ENCODE measurements at places on chromosomes 16 and 17.

- no peak for DNase-seq
Measured at GRCh38 chr17:9898812-9899211, 6.3 kb downstream of the RCVRN start.

DNA sequence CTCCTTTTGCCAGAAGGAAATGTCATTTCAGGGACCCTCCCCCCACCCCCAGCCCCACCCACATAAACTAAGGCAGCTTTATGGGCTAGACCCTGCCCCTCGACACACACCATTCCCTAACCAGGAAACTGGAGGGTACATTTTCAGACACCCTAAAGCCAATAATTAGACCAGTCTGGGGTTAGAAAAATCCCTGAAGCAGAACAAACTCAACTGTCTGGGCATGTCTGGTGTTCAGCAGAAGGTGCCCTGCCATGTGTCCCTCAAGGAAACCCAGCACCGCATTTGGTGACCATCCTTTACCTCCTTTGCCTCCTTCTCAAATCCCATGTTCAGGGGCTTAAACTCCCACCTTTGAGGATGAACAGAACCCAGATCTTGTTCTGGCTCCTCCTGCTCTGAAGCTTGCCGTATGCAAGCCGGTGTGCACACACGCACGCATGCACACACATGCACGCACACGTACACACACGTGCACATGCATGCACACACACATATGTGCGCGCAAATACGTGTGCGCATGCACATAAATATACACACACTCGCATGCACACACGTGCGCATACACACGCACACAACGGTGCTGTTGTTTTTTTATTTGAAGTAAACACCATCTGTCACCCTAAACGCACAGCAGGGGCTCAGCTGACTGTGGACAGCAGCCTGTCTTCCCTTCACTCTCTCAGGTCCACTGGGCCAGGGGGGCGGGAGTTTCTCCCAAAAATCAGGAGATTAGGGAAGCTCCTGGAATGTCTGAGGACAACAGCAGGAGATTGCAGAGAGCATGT lies 156.8 kb upstream of the TNRC6C start:
- DNase-seq, result no peak

- no peak for DNase-seq
Measured at GRCh38 chr17:3511852-3512504, 36.2 kb downstream of the ASPA start.

DNA sequence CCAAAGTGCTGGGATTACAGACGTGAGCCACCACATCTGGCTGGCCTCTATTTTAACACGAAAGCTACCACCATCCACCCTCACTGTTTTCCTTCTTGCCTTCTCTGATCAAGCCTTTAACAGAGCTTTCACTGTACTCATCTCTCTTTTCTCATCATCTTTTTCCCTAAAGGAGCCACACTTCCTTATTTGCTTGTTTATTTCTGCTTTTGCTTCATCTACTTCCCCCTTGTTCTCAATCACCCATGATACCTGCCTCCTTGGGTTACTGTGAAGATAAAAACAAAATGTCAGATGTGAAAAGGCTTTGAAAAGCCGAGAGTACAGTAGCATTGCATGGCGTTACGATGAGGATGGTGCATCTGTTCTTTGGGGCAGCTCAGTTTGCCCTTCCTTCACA lies 79.9 kb downstream of the ZNF18 start:
- DNase-seq, result no peak

DNA sequence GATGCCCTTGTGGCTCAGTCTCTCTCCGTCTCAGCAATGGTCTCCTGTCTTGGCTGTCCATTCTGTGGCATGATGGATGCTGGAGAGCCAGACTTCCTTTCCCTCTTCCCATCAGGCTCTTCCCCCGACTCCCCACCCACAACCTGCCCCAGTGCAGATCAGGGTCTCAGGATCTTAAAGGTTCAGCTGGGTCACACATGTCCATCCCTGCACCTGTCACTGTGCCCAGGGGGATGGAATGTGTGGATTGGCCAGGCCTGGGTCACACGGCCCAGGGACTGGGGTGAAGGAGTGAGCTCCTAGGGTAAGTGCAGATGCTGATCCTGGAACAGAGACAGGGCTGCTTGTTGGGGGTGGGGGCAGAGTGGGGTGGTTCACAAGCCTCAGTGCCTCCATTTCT lies 23.0 kb downstream of the ADGRG5 start:
- no peak for DNase-seq

DNA sequence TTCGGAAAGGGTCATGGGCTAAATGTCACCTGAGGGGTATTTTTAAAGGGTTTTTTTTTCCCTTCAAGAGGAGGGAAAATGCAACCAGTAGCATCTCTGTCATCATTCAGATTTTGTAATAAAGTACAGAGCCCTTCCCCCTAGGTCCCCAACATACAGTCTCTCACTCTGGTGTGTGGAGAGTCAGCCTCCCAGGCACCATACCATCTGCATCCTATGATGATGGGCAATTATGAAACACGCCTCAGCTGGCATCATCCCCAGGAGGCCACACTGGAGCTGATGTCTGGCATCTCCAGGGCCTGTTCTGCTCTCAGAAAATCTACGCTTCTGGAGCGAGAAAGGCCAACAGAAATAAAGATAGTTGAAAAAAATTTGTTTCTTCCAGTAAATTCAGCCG lies 32.0 kb downstream of the TBX4 start:
- DNase-seq, result no peak

GRCh38 chr17:81161536-81161935 lies 3.8 kb upstream of the PVALEF start:
- no peak for DNase-seq

- DNase-seq, result no peak
Measured at GRCh38 chr16:56298948-56299596, 107.8 kb downstream of the GNAO1 start.

GRCh38 chr17:41456204-41456603 lies 11.0 kb downstream of the KRT32 start:
- peak; percentile 79 for DNase-seq

- DNase-seq, result no peak
Measured at GRCh38 chr16:81997738-81998137, 13.5 kb downstream of the SDR42E1 start.

- no peak for DNase-seq
Measured at GRCh38 chr16:22117609-22118008, 25.3 kb downstream of the VWA3A start.

DNA sequence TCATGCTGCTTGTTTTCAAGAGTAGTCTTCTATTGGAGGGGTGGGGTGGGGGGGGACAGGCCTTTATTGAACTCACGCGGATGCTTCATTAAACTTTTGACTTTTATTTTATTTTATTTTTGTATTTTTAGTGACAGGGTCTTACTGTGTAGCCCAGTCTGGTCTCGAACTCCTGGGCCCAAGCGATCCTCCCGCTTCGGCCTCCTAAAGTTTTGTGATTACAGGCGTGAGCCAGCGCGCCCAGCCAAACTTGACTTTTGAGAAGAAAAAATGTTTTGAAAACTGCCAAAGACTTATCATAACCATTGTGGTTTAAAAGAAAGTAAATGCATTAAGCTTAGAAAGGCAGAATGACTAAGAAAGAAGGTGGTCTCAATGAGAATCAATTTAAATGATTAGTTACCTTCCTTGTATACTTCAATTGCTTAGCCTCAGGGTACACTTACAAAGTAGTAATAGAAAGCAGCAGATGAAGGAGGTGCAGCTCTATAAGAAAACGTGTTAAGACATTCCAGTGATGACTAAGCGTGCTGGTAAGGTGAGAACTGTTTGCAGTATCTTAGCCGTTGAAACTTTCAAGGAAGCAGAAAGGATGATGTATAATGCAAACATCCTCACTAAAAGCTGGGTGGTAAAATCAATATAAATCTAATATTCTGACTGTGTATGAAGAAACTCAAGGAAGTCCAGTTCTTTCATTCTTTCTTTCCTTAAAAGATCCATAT lies 1.2 kb downstream of the AP2B1 start:
- peak; percentile 56 for DNase-seq

- peak; percentile 41 for DNase-seq
Measured at GRCh38 chr17:79956853-79957252, 78.8 kb downstream of the TBC1D16 start.

DNA sequence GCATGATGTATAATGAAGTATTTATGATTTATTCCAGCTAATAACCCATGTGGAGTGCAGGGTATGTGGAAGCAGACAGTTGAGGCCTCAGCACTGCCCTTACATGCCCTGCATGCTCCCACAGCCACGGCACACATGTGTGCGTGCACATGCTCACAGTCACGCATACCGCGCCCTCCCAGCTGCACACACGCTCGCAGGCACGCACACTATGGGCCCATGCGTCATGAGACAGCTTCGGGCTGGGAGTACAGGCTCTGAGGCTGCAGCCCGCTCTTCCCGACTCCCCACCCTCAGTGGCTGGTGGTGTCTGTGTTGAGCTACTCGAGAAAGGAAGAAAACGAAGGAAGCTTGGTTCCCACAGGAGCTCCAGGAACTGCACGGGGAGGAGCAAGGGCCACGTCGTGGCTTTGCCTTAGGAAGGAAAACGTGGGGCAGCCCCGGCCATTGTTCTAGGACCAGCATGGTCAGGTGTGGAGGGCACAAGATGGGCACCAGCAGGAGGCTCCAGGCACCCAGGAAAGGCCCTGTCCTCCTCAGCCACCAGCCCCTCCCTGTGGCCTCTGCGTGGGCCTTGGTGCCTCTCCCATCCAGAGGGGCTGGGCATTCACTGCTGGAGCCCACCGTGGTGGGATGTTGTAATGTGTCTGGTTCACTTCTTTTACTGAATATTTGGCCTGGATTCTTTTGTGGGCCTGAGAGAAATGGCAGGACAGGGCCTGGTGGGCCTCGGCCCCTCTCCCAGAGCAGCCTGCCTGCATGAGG lies 27.5 kb upstream of the CDH15 start:
- DNase-seq, result no peak

DNA sequence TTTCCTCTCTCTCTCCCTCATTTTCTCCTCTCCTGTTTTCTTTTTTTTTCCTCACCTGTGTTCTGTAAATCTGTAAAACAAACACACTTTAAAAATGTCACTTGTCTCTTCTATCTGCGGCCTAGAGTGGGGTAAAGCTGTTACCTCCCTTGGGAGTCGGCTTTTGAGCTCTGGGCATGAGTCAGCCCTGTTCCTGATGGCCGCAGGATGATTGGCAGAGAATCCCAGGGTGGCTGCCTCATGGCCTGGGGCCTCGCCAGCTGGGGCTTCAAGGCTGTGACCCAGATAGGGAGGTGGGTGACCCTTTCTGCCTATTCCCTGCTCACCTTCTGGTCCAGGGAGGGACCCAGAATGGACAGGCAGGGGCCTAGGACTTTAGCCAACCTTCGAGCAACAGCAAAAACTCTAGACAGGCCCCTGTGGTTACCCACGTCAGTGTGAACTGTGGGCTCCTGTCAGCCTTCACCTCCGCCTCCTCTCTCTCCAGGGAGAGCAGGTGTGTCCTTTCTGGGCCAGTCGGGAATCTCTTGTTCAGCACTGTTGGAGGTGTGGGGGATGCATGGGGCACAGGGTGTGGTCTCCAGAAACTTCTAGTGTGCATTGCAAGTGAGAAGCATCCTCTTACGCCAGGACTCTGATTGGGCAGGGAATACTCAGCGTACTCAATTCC lies 87.4 kb downstream of the RAP1GAP2 start:
- DNase-seq, result peak; percentile 86

GRCh38 chr17:73371285-73371684 lies 59.5 kb upstream of the CDC42EP4 start:
- DNase-seq, result no peak

GRCh38 chr17:33966410-33967059 lies 288.6 kb upstream of the CCL2 start:
- DNase-seq, result no peak

DNA sequence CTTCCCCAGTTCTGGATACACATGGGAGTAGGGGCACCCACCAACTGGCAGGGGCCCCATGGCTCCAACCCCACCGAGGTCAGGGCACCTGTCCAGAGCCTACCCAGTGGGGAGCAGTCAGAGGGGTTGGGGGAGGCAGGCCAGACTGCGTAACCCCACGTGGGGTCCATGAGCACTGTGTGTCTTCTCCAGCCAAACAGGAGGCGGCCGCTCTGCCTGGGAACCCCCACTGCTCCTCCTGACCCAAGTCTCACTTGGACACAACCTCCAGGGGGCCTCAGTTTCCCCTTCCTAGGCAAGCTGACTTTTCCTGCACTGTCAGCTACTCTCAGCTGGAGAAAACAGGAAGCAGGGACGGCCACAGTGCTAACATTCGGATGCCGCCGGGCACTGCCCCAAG lies 7.5 kb downstream of the ZNF469 start:
- no peak for DNase-seq

DNA sequence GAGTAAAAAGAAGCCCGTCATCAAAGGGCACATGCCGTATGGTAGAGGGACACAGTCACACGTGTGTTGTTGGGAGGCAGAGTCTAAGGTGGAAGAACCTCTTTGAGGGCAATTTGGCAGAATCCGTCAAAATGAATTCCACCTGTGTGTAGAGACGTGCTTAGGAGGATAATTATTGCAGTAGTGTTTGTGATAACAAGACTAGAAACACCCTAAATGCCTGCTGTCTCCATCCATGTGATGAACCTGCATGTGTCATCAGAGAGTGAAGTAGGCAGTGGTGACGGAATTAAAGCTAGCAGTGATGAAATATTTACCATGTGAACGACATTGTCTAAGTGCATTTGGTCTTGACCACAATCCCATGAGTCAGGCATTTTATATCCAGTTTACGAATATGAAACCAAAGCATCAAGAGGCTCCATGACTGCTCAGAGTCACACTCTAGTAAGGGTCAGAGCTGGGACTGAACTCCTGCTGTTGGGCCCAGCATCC lies 61.3 kb upstream of the ADORA2B start:
- no peak for DNase-seq

- DNase-seq, result peak; percentile 84
Measured at GRCh38 chr16:76639685-76640289, 362.6 kb downstream of the CNTNAP4 start.

- DNase-seq, result no peak
Measured at GRCh38 chr17:77555741-77556291, 402.7 kb upstream of the TNRC6C start.

- no peak for DNase-seq
Measured at GRCh38 chr16:48113001-48113400, 42.8 kb downstream of the ABCC12 start.

DNA sequence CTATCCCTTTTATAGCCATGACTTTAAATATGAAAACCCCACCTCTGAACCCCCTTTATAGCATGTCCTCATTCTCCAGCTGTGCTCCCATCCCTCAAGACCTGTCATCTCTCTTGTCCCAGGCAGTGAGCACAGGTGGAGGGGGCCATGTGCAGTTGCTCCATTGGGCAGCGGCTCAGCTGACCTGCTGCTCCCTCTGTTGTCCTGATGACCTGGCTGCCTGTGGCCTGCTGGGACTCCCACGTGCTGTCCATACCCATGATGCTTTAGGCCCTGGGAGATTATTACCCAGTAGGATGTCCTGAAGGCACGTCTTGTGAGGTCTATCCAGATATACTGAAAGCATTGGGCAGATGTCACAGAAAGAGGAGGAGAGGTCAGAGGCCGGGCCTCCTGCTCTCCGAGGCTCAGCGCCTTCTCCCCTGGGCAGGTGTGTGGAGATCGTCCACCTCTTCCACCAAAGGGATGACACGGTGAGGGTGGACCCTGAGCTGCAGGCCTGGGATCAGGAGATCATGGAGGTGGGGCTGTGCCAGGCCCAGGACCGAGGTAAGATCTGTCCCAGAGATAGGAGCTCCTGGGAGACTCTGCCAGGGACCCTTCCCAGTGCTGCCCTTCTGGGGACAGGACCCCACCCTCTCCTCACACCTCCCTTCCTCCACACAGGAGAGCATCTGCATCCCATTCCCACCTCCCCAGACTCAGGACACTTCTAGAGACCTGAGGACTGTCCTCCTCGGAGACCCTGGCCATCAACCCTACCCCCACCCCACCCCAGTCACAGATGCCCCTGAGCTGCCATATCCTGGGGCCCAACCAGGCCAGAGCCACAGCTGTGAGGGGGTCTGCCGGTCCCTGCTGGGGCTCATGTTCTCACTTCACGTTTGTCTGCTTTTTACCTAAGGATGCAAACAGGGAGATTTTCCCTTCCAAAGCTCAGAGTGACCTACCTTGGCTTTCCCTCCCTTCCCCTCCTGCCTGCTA lies 58.0 kb downstream of the GOSR1 start:
- DNase-seq, result no peak
